ENCODE measurements at places on chromosomes 5 and 9.

- no peak for DNase-seq
Measured at GRCh38 chr9:129624947-129625346, 1.0 kb upstream of the NTMT1 start.

- no peak for DNase-seq
Measured at GRCh38 chr5:123286891-123287290, 136.3 kb downstream of the CEP120 start.

- DNase-seq: no peak
Measured at GRCh38 chr5:120476063-120476462, 12.0 kb downstream of the PRR16 start.

DNA sequence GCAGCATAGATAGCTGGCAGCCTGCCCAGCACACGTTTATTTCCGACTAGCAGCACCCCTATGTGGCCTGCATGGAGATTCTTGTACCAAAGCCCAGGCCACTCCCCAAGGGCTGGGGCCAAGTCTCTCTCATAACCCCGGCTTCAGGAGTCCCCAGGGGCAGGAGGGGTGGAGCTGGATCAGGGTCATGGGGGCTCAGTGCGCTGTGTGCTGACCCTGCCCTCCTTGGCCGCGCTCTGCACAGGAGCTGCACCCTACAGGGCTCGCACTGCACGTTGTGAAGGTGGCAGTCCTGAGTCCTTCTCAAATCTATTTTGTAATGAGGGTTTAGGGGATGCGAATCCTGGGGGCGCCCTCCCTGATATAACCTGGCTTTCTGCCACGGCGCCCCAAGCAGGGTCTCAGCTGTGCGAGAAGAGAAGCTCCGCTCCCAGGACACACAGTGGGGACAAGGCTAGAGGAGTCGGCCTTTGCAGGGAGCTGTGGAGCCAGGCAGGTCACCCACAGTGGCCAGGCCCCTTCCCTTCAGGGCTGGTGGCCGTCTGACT is 28.6 kb downstream of the NKD2 start:
- DNase-seq: no peak

DNA sequence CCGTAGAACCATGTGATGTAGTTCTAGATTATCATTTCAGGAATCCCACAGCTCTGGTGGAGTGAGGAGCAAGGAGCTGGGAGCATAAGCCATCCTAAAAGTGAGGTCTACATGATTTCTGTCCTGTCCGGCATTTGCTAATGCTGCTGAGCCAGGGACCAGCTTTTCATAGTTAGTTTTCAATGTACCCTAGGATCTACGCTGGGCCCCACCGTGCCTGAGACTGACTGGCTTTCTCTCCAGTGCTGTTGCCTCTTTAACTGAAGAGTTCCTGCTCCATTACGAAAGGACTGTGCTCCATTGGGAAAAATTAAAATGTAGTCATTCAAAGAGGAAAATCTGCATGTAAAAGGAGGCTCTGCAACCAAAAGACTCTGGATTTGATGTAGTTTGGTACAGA is 634.8 kb downstream of the DMRTA1 start:
- DNase-seq: no peak
